ENCODE measurements at places on chromosomes 13 and 19. TPM values are rescaled to one million over a fixed set of nuclear protein-coding genes. Genes with fewer than 3 reads are reported as not detected.

- H3K4me1 ChIP-seq = peaks cover 3% of the 10 kb centered on the region
- H3K4me3 ChIP-seq = no peak overlapping the region
- no peak overlapping the region for H3K27ac ChIP-seq
- peaks cover 6% of the 10 kb centered on the region for H3K36me3 ChIP-seq
- peak; percentile 10 for DNase-seq
Observed at GRCh38 chr13:113667771-113668490, 912 bp downstream of the GRK1 start.

DNA sequence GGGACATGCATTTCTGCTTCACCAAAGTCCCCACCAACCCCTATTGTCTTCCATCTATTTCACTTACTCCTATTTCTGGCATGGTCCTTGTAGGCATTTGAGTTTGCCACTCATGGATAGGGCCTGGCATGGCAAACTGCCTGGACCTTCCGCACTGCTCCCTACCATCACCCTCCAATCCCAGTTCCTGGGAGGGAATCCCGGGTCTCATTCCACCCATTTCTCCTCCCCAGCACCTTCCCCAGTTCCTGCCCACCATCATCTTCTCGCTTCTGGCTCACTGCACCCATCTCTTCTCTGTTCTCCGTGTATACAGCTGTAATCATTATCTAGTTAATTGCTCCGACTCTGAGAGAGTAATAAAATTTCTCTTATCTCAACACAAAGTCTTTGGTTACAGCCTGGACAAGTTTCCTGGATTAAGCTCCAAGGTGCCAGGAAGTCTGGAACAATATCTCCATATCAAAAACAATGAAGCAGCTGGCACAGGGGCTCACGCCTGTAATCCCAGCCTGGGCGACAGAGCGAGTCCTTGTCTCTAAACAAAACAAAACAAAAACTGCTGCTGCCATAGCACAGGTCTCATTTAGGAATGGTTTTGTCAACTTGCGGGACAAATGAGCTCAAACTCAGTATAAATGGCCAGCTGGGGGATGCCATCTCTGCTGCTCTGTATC, 17.0 kb upstream of the COX7A1 start:
- no peak overlapping the region for H3K4me3 ChIP-seq
- no peaks in the 10 kb centered on the region for H3K4me1 ChIP-seq
- H3K27ac ChIP-seq = no peak overlapping the region
- H3K27me3 ChIP-seq = no peaks in the 10 kb centered on the region

DNA sequence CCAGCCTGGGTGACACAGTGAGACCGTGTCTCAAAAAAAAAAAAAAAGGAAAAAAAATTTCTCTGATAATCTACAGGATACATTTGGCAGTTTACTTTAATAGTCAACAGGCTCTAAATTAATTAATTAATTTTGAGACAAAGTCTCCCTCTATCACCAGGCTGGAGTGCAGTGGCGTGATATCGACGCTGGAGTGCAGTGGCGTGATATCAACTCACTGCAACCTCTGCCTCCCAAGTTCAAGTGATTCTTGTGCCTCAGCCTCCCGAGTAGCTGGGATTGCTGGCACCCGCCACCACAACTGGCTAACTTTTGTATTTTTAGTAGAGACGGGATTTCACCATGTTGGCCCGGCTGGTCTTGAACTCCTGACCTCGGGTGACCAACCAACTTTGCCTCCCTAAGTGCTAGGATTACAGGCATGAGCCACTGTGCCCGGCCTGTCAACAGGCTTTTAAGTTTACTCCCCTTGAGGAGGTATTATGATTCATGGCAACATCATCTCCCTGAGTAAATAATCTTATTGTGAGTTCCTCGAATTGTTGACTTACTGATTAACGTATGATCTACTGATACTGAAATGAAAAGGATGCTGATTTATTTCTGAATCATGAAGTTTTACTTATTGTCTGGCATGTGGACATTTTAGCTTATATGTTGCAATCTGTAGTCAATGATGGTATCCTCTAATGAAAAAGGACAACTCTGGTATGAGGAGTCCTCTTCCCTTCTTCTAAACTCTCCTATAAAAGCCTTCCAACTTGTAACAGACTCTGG, 21.3 kb upstream of the MTRF1 start:
- H3K27me3 ChIP-seq = no peaks in the 10 kb centered on the region
- no peak overlapping the region for H3K4me3 ChIP-seq

DNA sequence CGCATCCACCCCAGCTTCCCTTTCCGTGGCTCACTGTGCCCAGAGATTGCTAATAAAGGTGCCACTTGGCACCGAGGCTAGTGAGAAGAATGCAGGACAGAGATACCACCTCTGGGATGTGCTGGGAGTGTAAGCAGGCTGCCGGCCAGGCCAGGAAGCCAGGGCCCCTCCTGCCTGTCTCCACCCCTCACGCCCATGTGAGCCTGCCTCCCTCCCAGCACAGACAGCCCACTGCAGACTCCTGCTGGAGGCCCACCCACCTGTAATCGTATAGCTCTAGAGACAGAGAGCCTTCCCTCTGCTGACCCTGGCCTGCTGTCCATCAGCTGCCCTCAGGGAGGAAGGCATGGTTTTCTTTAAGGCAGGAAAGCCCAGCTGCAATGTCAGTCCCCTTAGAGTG, 13.9 kb downstream of the VSTM2B start:
- H3K4me3 ChIP-seq = no peak overlapping the region
- H3K4me1 ChIP-seq = no peaks in the 10 kb centered on the region
- H3K27ac ChIP-seq = no peak overlapping the region
- peaks cover 18% of the 10 kb centered on the region for H3K36me3 ChIP-seq

- DNase-seq = no peak
- peaks cover 7% of the 10 kb centered on the region for H3K4me1 ChIP-seq
- H3K27me3 ChIP-seq = peaks cover 4% of the 10 kb centered on the region
- H3K27ac ChIP-seq = no peak within 1 kb of the TSS
Observed at GRCh38 chr19:40774916-40775631, at the start of gene MIA. TSS of gene MIA (plus strand) at chr19:40775521. CDS start at chr19:40775543, 22 bp downstream.

- peak overlapping the region; percentile 94 for H3K27ac ChIP-seq
- peaks cover 17% of the 10 kb centered on the region for H3K4me1 ChIP-seq
- H3K4me3 ChIP-seq = peak overlapping the region; percentile 67
- no peak for DNase-seq
- H3K27me3 ChIP-seq = no peaks in the 10 kb centered on the region
Observed at GRCh38 chr13:102183509-102184182, 218.2 kb downstream of the FGF14 start.

The CHST8 gene
- total RNA-seq = 235 TPM

DNA sequence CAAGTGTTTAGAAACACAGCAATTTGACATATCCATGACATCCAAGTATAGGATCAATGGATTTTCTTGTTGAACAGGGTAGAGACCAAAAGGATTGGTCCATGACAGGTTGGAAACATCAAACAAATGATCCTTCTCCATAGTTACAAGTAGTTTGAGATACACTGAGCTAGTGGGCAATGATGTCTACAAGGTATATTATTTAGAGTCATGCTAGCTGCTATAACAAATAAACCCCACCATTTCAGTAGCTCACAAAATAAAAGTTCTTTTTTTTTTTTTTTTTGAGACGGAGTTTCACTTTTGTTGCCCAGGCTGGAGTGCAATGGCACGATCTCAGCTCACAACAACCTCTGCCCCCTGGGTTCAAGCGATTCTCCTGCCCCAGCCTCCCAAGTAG, 4.9 kb upstream of the HAUS5 start:
- H3K27me3 ChIP-seq = peaks cover 6% of the 10 kb centered on the region
- no peak for DNase-seq
- no peak overlapping the region for H3K27ac ChIP-seq
- peaks cover 7% of the 10 kb centered on the region for H3K36me3 ChIP-seq
- H3K4me1 ChIP-seq = no peaks in the 10 kb centered on the region

GRCh38 chr19:17402982-17403855, 2.2 kb downstream of the BST2 start:
- no peak overlapping the region for H3K27ac ChIP-seq
- H3K27me3 ChIP-seq = peaks cover 2% of the 10 kb centered on the region
- no peaks in the 10 kb centered on the region for H3K36me3 ChIP-seq

DNA sequence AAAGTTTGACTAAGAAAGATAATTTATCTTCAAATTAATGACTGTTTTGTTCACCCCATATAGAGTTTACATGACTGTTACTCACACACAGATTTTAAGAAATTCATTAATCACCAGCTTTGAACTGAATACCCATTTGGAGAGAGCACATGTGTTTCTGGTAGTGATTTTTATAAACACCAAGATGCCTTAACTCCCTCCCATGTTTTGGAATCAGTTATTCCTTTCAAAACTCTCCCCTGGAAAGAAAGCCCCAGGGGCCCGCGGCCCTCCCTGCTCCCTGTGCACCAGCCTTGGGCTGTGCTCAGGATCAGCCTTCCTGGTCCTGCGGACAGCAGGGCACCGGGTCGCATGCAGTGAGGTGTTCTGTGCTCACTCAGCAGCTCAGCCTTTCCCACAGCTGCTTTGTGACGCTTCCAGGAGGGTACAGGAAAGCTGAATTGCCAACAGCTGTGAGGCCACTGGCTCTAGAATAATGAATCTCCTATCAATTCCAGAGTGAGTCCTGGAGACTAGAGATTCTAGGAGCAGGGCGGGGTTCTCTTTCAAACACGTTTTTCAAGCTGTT, 483.2 kb downstream of the EFNB2 start:
- peak overlapping the region; percentile 53 for H3K27ac ChIP-seq
- no peaks in the 10 kb centered on the region for H3K27me3 ChIP-seq
- H3K4me3 ChIP-seq = no peak overlapping the region
- DNase-seq = peak; percentile 27

DNA sequence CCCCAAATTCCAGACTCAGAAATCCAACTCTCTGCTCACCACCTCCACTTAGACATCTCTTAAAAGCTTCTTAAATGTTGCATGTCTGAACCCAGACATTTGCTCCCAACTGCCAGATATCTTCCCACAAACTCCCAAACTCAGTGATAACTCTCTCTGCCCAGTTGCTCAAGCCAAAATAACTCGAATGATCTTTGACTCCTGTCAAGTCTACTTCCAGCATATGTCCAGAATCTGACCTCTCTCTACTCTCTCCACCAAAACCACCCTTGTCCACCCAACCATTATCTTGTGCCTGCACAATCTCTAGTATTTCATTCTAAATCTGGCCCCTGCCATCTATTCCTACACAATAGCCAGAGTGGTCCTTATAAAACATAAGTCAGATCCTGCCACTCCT, 99.3 kb downstream of the FGF14 start:
- H3K36me3 ChIP-seq = no peaks in the 10 kb centered on the region
- H3K4me3 ChIP-seq = no peak overlapping the region
- no peak for DNase-seq
- no peaks in the 10 kb centered on the region for H3K27me3 ChIP-seq
- H3K27ac ChIP-seq = no peak overlapping the region

GRCh38 chr13:70568571-70568970, 460.3 kb upstream of the KLHL1 start:
- DNase-seq = no peak
- no peaks in the 10 kb centered on the region for H3K36me3 ChIP-seq
- H3K27ac ChIP-seq = no peak overlapping the region
- no peaks in the 10 kb centered on the region for H3K4me1 ChIP-seq

DNA sequence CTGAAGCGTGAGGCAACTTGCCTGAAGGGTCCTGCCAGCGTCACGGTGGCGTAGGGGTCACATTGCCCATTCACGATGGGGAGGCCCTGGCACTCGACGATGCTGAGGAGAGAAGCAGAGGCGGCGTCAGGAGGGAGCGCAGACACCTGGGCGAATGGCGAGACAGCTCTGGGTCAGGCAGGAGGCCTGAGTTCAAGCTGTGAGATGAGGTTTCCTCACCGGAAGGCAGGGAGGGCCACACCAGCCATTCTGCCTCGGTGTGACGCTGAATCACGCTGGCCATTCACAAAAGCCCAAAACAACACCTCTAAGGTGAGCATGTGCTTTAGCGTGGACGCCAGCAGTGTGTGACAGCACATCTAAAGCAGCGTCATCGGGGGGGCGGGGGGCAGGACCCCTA, 54.0 kb upstream of the C13orf46 start:
- no peak overlapping the region for H3K27ac ChIP-seq
- H3K4me1 ChIP-seq = peaks cover 20% of the 10 kb centered on the region
- peaks cover 7% of the 10 kb centered on the region for H3K27me3 ChIP-seq
- no peak for DNase-seq

- no peak for DNase-seq
- H3K27ac ChIP-seq = no peak overlapping the region
- H3K36me3 ChIP-seq = no peaks in the 10 kb centered on the region
Observed at GRCh38 chr19:18176367-18177310, 3.0 kb downstream of the IFI30 start.

DNA sequence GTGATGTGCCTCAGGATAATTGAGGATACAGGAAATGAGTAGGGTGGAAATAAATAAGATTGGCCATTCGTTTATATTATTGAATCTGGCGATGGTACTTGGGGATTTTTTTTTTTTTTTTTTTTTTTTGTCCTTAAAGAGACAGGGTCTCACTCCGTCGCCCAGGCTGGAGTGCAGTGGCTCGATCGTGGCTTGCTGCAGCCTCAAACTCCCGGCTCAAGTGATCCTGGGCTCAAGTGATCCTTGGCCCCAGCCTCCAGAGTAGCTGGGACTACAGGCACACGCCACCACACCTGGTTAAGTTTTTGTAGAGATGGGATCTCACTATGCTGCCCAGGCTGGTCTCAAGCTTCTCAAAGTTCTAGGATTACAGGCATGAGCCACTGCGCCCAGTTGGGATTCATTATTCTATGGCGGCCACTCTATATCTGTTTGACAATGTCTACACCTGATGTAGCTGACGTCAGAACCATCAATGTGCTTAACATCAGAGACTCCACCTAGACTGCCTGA, 2.7 kb upstream of the MAMSTR start:
- peaks cover 8% of the 10 kb centered on the region for H3K27me3 ChIP-seq
- DNase-seq = no peak
- peaks cover 13% of the 10 kb centered on the region for H3K4me1 ChIP-seq
- H3K36me3 ChIP-seq = peaks cover 5% of the 10 kb centered on the region

DNA sequence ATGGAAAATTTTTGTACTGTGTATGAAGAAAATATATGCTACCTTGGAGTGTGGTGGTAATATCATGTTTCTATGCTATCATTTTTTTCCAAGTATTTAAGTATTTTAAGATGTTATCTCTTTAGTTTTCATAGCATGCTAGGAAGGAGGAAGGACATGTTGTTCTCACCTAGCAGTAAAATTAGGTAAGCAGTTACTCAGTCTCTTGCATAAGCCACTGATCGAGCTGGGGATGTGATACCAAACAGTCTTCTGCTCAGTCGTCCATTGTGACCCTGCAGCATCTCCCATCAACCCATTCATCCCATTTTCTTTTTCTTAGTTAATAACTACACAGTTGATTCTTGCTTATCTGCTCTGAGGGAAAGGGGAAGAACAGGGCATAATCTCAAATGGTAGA, 130.6 kb downstream of the KLF5 start:
- H3K27me3 ChIP-seq = no peaks in the 10 kb centered on the region
- no peaks in the 10 kb centered on the region for H3K4me1 ChIP-seq
- no peaks in the 10 kb centered on the region for H3K36me3 ChIP-seq
- no peak for DNase-seq

- no peaks in the 10 kb centered on the region for H3K4me1 ChIP-seq
- no peak for DNase-seq
- H3K36me3 ChIP-seq = no peaks in the 10 kb centered on the region
Observed at GRCh38 chr13:108944760-108945159, 315.3 kb downstream of the MYO16 start.

The PTPRH gene
- 7.4 TPM for total RNA-seq

DNA sequence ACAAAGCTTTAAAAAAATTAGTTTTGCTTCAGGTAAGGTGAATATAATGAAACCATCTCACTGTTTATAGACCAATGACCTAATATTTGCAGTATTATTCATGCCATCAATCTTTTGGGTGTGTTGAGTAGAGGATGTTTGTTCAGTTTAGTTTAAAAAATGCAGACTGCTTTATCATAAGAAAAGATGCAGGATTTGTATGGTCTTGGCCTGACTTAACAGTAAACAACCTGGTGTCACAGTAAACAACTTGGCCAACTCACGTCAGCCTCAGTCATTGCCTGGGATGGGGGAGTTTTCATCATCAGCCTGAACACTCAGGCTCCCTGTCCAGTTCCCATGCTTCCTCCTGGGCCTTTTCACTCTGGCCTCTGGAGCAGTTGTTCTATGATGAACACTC, 55.1 kb downstream of the LMO7 start:
- no peak overlapping the region for H3K4me3 ChIP-seq
- H3K4me1 ChIP-seq = peaks cover 6% of the 10 kb centered on the region
- H3K27me3 ChIP-seq = no peaks in the 10 kb centered on the region
- no peaks in the 10 kb centered on the region for H3K36me3 ChIP-seq

The OLFM4 gene
- total RNA-seq = 0.15 TPM
